ENCODE measurements at places on chromosomes 16 and 17.

DNA sequence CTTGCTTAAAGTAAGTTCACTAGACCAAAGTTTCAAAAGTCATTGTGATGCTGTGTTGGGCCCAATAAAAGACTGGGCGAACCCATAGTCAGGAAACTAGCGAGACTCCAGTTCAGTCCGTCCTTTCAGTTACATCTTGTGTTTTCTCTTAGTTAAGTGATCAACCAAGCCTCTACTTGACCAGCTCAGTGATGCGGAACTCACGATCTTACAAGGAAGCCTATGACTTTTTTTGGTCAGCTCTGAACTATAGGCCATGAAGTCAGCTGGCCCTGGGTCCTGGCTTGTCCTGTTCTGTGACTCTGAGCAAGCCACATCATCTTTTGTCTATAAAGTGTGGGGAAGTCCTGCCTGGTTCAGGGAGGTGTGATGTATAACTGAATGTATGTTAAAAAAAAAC is 21.7 kb upstream of the WSCD1 start:
- no peak for DNase-seq

GRCh38 chr17:82468692-82469091 is 10.2 kb downstream of the NARF start:
- DNase-seq: no peak

- no peak for DNase-seq
These were observed 84.7 kb downstream of the LMF1 start for GRCh38 chr16:886084-886543.

GRCh38 chr16:66842765-66843164 is 1.4 kb upstream of the CA7 start:
- no peak for DNase-seq

DNA sequence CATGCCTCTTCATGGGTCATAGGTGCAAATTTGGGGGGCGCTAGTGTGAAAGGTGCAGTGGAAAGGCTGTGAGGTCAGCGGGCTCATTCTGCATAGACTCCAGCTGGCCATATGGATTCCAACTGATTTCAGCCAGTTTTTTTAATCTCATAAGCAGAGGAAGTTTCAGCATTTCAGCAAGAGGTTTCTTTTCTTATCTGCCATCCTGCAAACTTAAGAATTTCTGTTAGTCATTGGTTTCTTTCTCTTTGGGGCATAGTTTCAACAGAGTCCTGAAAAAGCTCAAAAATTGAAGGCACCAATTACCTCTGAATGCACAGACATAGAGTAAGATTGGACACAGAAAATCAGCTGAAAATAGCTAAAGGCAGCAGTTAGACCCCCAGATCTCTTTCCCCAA is 16.2 kb upstream of the ALOX15 start:
- no peak for DNase-seq

- no peak for DNase-seq
These were observed 8.1 kb downstream of the SERPINF1 start for GRCh38 chr17:1769822-1770477.

DNA sequence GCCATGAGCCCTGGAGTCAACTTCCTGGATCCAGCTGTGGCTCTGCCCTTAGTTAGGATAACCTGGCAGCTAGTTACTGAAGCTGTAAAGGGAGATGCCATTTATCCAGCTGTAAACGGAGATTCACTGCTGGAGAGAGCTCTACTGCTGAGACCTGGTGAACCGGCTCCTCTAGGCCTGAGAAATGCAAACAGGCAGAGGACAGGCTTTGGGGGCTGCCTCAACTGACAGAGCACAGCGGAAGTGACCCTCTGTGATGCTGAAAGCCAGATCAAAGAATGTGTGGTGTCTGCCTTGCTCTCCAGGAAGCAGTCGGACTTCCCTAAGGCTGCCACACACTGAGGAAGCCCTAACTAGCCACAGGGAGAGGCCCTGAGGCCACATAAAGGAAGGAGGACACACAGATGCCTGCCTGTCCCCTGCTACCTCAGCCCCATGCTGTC is 21.9 kb upstream of the GPRC5C start:
- no peak for DNase-seq

DNA sequence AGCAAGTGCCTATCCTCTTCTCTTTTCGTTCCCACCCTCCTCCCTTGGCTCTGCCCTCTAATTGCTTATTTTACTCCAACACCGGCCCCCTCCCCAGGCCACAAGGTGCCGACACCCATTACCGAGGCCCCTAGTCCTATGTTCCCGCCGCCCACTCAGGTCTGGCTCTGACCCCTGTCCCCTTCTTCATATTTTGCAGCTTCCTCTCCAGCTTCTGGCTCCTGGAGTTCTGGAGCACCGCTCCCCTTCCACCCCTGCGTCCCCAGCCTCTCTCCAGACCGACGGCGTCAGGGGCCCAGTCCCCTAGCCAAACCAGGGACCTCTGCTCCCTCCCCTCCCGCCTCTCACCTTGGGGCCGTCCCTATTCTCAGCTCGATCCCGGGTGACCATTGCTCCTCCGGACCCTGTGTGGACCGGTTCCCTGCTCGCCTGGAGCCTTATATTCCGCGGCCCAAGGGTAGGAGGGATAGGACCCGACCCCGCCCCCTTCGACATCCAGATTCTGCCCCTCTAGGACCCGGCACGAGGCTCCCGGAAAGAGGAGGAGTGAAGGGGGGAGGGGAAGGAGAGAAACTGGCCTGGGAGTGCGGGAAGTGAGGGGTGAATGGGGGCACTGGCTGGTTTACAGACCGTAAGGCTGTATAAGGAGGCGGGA is at the start of gene HES7:
Gene HES7 (minus strand): TSS at position 412 of the 655 bp plus-strand sequence. CDS start 22 bp downstream, at position 390.
- DNase-seq: no peak

DNA sequence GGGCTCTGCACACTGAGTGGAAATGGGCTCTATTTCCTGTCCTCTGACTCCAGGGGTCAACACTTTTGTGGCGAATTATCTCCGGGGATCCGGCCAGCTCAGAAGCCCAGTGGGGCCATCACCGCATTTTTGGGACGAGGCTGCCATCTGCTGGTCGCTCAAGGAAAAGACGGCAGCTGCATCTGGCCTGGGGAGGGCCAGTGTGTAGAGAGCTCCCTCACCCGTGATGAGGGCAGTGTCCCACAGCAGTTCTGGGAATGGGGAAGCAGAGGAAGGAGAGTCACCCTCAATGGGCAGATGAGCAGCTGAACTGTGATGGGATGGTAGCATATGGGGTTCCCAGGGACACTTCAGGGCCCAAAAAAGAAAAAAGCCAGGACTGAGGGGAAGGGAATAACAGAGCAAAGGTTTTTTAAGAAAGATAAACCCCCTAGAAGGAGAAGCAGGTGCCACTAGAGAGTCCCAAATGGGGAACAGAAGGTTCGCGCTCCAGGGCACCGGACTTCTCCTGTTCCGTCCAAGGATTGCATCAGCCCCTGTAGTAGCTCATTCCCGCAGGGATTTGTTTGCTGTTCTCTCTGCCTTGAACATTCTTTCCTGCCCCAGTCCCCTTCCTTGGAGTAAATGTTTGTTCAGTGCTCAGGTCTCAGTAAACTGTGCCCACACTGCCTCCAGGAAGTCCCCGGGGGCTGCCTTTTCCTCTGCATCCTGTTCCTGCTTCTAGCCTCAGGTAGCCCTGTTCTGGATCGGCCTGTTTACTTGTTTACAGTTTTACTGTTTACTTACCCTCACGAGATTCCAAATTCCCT is 9.3 kb upstream of the ABCC12 start:
- DNase-seq: no peak

DNA sequence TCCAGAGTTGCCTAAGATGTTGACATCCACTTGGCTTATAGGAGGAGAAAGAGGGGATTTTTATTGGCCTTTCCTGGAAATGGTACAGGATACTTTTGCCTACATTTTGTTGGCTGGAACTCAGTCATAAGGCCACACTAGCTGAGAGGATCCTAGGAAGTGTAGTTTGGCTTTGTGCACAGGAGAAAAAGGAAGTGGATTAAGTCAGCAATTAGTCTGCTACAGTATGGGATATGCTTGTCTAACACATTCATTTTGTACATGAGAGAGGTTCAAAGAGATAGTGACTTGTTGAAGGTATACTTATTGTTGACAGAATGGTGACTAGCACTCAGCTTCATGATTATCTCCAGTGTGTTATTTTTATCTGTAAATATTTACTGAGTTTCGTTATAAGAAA is 10.3 kb downstream of the UTP18 start:
- no peak for DNase-seq

DNA sequence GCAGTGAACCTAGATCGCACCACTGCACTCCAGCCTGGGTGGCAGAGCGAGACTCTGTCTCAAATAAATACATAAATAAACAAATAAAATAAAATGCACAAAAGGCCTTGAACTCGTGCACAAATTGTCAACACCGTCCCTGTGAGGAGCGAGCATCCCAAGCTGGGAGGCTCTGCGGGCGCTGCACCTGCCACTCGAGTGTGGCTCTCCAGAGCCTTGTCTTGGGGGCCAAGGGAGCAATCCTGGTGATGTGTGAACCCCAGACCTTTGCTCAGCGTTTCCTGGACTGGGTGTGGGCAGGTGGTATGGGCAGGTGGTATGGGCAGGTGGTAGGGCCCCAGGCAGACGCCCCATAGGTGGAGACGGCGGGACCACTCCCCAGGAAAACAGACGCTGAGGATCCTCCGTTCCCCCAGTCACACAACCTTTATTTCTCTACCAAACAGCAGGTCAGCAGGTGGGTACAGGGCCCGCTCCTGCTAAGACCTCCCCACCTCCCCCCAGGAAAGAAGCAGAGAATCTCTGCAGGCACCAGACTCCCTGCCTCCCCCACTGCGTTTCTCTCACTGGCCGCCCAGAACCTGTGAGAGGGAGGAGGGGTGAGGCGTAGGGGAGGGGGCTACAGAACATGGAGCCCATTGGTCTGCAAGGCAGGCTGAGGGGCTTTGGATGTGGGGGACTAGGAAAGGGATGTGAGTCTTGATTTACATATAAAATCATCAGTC is 7.4 kb upstream of the P2RX1 start:
- no peak for DNase-seq

DNA sequence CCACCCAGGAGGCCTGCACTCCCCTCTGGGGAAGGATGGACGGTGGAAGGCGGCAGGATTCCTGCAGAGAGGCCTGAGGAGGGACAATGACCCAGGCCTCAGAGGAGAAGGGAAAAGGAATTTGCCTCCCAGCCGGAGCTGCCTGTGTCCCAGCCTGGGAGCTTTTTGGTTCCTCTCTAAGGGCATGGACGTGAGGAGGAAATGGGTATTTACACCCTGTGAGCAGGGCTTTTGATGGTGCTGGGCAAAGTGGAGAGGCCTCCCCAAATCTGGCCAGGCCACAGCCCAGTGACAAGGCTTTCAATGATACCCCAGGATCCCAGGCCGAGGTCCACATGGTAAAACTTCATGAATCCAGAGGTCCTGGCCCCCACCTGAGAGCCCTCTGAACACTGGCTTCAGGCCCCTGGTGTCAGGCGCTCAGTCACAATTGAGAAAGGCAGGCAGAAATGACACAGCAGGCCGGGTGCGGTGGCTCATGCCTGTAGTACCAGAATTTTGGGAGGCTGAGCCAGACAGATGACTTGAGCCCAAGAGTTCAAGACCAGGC is 56.0 kb upstream of the DOC2B start:
- no peak for DNase-seq

- no peak for DNase-seq
These were observed at the start of gene FSCN2 for GRCh38 chr17:81527591-81528383. TSS of gene FSCN2 (plus strand) at chr17:81528377. CDS start at chr17:81528532, 155 bp downstream.

DNA sequence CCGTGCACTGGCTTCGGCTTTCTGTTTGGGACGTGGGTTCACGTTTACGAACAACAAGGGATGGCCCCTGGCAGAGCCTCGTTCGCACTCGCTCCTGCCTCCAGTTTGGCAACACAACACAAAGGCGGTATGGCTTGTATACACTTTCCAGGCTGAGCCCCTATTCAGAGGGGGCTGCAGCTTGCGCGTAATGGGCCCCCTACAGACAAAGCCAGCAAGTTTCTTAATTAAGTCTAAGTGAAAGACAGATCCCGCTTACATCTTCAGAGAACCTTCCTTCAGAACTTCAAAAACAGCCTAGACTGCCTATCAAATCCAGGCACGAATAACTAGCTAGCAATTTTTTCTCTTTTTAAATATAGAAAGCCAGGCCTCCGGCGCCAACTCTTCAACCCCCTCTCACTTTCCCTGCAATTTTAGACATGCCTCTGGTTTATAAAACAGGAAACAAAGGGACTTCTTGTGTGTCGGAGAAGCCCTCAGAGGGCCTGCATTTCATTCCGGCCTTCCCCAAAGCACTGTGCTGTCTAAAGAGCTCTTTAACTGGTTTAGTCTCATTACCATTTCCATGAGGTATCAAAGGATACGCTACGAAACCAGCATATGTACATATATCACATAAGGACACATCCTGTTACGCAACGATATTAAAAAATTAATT is 244.9 kb downstream of the STX8 start:
- DNase-seq: no peak
